ENCODE measurements at places on chromosomes 3 and 15.
A peak's percentile ranks its signal among the peaks of the same experiment; 100 is the strongest.

DNA sequence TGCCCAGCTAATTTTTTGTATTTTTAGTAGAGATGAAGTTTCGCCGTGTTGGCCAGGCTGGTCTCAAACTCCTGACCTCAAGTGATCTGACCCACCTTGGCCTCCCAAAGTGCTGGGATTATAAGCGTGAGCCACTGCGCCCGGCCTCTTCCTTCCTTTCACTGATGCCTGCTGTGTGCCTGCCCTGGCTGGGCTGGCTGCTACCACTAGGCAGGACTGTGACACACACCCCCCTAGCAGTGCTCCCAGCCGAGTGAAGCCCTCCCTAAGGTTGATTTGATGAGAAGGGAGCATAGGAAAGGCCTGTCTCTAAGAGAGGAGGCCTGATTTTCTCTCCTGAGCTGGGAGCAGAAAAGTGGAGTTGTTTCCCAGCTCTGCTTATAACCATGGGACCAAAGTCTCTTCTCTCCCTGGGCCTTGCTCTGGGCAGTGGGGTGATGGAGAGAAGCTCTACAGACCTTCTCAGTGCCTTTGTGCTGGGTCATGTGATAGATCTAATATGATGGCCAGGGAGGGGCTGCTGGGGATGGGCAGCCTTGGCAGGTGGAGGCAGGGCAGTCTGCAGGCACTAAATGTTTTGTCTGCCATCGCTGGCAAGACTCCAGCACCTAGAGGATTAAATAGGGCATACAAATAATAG, 20.1 kb upstream of the SFMBT1 start:
- DNase-seq: no peak

DNA sequence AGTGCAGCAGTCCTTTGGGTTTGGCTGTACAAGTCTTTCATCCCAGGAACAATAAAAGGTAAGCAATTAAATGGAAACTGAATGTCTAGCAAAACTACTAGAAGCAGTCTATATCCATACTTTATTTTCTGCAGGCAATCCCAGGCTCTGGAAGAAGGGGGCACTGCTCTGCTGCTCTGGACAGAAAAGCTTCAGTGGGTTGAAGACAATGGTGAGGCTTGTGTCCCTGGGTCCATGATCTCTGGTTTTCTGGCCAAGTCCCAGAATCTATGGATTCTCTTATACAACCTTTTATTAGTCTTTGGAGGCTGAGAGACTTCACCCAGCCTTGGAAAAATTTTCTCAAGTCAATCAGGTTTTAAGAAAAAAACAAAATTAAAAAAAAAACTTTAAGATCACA, 35.6 kb downstream of the SCAP start:
- DNase-seq: no peak

GRCh38 chr15:74829991-74830390, 3.6 kb downstream of the CPLX3 start:
- DNase-seq: no peak

DNA sequence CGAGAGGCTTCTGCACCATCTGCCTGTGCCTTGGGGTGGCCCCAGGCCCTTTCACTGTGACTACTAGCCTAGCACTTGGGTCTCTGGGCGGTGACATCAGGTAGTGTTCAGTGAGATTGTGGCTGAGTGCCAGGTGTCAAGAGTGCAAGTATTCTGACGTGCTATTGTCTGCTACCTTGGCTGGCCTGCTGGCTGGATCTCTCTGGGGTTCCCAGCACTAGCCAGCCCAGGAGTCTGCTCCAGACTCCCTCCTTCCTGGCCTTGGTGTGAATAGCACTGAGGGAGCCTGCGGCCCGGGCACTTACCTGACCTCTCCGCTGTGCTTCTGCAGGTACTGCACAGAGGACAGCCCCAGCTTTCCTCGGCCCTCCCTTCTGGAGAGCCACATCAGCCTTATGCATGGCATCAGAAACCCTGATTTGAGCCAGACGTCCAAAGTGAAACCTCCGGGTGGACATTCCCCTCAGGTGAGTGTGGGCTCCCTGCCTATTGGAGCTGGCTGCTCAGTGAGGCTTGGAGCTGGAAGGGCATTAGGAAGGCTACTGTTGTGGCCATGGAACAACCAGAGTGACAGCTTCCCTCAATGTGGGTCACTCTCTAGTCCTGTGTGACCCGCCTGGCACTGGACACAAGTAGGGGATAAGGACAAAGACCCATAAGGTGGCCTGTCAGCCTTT, 17.5 kb upstream of the ALPK3 start:
- no peak for DNase-seq

GRCh38 chr15:31318429-31318828, 8.2 kb upstream of the KLF13 start:
- no peak for DNase-seq

GRCh38 chr3:114043205-114043604, 13.1 kb downstream of the CCDC191 start:
- no peak for DNase-seq

GRCh38 chr3:57659806-57660439, 33.0 kb downstream of the DENND6A start:
- DNase-seq: no peak

GRCh38 chr3:133561679-133562078, 11.8 kb upstream of the CDV3 start:
- DNase-seq: no peak

- no peak for DNase-seq
Observed at GRCh38 chr15:65306551-65306950, 2.1 kb downstream of the RNU5B-1 start.

- no peak for DNase-seq
Observed at GRCh38 chr3:49566312-49566711, 12.0 kb downstream of the BSN start.

DNA sequence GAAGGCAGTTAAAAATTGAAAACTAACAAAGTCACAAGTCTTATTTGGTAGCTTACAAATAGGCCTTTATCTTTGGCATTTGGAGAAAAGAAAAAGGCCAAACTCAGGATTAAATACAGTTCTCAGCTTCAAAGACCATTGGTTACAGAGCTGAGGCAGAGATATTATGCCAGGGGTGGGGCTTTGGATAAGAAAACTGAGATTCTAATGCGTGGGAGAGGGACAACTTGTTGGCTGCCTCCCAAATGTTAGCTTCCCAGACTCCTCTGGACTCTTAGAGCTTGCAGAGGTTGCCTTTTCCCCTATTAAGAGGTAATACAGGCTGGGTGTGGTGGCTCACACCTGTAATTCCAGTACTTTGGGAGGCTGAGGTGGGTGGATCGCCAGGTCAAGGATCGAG, 231.8 kb downstream of the SQOR start:
- DNase-seq: no peak

DNA sequence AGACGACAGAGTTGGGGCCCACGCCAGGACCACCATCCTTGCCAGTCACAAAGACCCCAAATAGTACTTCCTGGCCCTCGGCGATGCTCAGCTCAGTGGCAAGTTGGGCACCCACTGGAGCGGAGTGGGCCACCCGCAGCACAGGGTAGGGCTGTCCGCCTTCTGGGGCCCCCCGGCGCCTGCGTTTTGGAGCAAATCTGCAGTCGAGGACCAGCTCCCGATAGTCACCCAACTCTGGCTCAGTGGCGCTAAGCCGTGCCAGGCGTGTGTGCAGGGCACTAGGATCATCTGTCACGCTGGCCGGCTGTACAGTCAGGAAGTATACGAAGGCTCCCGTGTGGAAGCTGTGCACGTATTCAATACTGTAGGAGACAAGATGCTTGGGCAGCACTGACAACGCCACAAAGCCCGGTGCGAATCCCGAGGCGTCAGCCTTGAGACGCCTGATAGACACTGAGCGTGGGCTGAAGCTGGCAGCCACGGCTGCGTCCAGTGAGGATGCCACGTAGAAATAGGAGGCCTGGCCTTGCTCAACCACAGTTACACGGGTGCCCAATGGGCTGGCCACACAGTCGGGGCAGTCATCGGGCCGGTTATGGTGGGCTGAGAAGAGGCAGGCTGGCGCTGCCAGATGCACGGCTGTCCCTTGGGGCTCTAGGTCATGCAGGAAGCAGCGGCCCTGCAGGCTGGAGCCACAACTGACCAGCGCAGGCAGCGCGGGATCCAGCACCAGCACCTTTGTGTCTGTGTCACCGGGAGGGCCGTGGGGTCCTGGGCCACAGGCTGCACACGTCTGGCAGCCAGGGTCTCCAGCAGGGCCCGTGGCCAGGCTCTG, 945 bp downstream of the MST1R start:
- DNase-seq: no peak

- no peak for DNase-seq
Observed at GRCh38 chr3:63385629-63386028, 107.5 kb downstream of the SYNPR start.

DNA sequence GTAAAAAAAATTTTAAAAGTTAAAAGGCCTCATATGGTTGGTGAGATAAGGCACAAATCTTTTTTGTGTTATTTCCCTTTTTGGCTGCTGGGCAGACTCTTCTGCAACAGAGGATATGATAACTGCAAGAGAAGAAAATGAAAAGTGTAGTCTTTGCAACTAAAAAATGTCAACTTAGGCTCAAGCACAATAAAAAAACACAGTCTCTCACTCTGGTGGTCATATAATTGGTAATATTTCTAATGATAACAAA, 15.4 kb downstream of the COMMD2 start:
- DNase-seq: no peak

DNA sequence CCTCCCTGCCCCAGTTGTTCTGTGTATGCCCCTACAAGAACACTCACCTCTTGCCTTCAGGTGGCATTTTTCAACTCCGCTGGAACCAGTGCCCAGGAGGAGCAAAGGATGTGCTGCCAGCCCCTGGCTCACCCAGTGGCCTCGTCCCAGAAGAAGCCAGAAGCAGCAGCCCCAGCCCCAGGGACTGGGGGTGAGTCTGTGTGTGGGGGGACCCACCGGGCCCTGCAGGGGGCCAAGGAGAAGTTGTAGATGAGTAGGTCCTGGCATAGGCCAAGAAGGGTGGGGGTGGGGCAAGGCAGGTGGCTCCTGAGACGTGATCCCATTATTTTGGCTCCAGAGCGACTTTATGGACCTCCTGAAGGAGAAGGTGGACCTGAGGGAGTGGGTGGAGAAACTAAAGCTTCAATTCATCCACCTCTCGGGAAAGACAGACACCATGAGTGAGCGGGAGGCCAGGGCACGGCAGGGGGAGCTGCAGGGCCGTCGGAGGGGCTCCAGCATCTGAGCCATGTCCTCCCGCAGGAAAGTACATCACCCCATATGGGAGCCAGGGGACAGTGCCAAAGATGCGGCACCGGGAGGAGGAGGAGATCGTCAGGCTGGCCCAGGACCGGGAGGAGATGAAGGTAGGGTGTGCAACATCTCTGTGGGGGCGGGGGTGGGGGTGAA, 29.3 kb downstream of the NGRN start:
- no peak for DNase-seq

GRCh38 chr3:122395582-122395981, 11.6 kb downstream of the FAM162A start:
- DNase-seq: no peak

DNA sequence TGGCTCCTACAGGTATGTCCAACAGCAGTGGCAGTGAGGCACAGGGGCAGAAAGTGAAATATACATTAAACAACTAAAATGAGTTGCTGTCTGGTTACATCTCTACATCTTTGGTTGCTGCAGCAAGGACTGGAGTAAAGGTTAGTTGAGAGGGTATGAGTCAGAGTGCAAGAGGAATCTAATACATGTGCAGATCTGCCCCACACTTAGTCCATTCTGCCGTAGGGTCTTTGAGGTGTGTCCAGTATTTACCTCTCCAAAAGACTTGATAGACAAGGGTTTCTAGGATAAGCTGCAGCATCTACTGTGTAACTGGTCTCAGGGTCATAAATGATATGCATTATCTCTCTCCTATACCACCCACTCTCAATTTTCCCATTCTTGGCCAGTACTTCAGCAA, 6.2 kb upstream of the NEDD4 start:
- no peak for DNase-seq

DNA sequence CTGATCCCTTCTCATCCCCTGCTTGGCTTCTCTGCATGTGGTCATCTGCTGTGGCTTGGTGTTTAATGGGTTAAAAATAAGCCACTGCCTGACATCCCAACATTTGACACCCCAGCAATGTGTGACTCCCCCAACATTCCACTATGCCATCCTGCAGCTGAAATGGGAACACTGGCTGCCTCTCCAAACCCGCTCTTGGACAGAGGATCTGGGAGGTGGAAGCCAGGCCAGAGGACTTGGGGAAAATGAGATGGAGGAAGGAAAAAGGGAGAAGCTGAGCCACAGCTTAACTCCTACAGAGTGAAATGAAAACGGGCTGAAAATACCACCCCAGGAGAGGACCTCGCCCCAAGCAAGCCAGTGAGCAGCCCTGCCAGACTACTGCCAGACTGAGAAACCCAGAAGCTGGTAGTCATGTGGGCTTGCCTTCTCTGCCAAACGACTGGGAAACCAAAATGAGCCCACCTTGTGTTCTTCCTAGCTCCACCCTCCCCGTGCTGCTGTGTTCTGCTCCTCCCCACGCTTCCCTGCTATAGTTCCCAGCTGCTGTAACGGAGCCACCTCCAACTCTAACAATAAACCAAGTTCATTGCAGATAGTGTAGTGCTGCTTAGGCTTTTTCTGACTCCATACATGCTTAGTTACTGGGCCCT, 13.7 kb downstream of the MAP1A start:
- peak; percentile 54 for DNase-seq

GRCh38 chr3:32140943-32141342, 34.5 kb downstream of the GPD1L start:
- DNase-seq: no peak

GRCh38 chr3:126452213-126452612, 23.5 kb downstream of the ZXDC start:
- peak; percentile 7 for DNase-seq

- DNase-seq: no peak
Observed at GRCh38 chr3:149021830-149022229, 30.5 kb downstream of the GYG1 start.

- peak; percentile 82 for DNase-seq
Observed at GRCh38 chr15:85667491-85668424, 127.0 kb downstream of the KLHL25 start.

DNA sequence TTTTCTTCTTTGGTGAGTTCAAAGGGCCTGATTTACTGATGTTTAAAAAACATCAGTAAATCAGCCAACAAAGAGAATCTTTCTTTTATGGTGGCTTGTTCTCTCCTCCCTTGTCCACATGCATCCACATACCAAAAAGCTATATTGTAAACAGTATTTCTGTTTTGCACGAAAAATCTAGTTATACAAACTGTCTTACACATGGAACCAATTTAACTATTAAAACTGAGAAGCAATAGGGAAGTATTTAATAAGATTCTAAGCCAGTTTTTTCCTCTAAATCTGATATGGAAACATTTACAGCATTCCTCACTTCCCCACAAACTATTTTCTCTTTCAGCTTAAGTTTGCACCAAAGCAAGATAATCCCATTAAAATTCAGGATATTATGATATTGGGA, 110.8 kb upstream of the ICE2 start:
- DNase-seq: no peak

GRCh38 chr15:70475921-70476320, 287.4 kb downstream of the UACA start:
- no peak for DNase-seq
